NCI-H1436 treated with DMSO at 0.1 percent for 48 hours (cell line): ENCODE measurements at places on chromosomes 2 and 18.

- no peak for DNase-seq
Observed at GRCh38 chr18:37274309-37275236, 291.0 kb downstream of the CELF4 start.

GRCh38 chr2:117785740-117786139 lies 28.8 kb upstream of the DDX18 start:
- peak; percentile 12 for DNase-seq

- DNase-seq = no peak
Observed at GRCh38 chr2:173806761-173807160, 158.4 kb downstream of the SP3 start.

DNA sequence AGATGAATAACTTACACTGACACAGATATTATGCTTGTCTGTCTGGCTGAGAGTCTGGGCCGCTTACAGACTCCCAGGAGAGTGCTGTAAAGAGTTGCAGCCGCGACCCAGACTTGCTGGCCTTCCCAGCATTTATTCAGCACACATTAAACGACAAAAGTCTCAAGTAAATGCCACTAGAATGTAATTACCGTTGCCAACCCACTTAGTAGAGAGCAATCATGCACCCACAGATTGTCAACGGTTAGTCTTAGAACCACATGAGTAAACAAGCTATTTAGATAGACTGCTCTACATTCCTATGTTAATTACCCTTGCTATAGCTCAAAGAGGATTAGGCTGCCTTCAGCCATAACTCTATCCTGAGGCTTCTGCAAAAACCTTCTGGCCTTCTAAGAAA lies 47.8 kb upstream of the C2orf74 start:
- no peak for DNase-seq

DNA sequence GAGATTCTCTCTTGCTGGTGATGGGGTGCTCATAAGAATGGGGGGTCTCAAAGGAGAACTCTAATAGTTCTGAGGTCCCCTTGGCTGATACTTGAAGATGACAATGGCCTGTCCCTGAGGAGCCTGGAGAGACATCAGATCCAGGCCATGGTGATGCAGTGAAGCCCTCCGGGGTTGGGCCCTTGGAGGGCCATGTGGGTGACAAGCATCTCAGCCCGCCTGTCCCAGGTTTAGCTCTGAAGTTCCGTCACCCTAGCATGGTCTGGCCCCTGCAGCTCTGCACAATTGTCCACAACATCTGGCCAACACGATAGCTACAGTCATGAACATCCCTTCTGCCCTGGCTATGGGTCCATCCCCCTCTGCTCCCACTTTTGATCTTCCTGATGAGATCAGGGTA lies 202.8 kb upstream of the HS6ST1 start:
- DNase-seq = no peak

DNA sequence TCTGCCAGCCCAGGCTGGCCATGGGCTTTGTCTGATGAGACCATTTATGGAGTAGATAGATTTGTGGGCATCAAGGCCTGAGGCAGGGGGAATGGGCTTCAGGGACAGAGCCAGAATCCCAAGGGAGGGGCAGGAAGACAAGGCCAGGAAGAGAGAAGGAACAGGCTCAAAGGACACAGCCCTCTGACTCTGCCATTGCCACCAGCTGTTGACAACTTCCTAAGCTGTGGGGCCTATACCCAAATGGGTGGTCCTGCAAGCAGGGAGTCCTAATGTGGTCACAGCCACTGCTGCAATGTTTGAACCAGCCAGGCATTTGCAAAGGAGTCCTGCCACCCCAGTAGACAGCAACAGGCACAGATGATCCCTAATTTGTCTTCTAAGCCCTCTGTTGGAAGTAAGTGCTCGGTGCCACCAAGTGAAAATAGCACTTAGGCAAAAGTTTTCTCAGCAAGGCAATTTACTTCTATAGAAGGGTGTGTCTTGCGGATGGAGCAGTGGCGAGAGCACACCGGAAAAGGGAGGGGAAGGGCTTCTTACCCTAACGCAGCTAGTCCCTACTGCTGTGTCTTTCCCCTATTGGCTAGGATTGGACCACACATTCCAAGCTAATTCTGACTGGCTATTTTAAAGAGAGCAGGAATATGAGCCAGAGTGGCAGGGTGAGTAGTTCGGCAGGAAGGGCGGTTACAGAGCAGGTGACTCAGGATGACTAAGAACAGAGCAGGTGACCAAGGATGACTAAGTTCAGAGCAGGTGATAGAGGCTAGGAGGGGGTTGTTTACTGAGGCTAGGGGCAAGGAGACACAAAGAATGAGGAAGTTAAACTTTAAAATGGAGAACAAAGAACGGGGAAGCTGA lies 47.2 kb downstream of the C1QL2 start:
- DNase-seq = no peak

- DNase-seq = no peak
Observed at GRCh38 chr2:128441341-128442052, 122.8 kb upstream of the HS6ST1 start.

- DNase-seq = no peak
Observed at GRCh38 chr2:43071599-43072550, 154.5 kb downstream of the ZFP36L2 start.

DNA sequence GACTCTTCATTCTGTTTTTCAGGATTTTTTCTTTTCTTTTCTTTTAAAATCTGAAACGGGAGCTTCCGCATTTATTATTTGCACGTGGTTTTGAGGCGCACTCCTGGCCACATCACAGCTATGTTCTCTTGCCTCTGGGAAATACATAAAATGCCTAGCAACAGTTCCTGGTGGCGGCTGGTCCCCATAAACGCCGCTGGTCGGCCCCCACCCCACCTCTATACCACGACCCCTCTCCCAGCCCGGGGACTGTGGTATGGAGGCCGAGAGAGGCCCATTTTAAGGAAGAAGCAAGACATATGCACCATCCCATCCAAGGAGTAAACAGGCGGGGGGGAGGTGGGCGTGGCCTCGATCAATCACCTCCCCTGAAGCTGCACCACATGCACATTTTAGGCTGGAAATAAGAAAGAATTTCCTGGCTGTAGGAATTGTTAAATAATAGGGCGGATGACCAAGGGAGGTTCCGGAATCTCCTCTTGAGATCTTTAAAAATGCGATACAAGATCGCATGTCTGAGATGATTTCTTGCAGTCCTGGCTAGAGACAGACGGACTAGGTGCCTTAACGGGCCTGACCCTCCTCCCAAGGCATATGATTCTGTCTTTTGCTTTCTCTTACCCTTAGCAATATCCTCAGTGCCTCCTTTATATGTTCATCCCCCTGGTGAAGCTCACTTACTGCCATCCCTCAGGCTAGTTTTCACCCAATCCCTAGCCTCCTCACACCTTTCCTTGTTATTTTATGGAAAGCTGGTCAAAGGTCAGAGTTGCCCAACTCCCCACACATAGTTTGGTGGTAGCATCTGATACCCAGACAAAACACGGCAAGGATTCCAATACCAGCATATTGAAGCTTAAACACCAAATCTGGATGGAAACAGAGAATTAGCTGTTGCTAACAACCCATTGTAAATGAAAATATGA lies 82.4 kb downstream of the BCL2 start:
- DNase-seq = no peak

GRCh38 chr2:177651833-177652232 lies 259.3 kb downstream of the AGPS start:
- no peak for DNase-seq

DNA sequence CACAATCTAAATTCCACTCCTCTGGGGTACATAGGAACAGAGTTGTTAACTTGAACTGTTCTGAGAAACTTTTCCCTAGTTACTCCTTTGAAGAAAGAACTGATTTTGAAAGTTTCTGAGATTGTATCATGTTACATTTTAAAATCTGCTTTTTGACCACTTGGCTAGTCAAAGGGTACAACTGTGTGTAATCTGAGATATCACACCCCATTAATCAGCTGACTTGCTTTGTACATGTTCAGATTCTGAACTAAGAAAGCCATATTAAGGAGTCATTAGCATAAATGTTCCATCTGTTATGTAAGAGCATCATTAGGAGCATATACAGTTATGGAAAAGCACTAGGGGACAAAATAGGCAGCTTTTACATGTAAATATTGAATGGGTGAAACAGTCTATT lies 3.8 kb upstream of the WDR35 start:
- DNase-seq = no peak

DNA sequence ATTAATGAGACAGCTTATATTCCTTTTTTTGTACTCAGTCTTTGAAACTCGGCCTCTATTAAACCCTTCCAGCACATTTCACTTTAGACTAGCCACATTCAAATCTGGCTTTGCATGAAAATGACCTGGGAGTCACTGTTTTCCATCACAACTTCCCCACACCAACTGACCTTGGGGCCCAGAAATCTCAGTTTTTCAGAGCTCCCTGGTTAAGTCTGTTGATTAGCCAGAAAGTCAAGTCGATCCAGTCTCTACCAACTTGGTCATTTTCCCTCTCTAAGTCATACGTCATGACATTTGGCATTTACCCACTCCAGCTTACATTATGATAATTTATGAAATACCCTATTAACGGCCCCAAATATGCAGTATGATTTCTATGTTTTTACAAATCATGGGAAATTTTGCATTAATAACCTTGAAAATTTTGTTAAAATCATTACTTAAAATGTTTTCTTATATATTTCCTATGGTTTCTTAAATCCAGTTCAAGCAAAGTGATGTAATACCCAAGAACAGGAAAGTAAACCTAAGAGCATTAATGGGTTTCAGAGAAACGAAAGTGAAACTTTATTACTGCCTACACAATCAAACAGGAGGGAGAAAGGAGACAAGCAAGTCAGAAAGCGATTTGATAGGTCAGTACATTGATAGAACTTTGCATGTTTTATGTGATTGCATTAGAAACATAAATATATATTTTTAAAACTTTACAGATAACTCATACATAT lies 77.1 kb downstream of the SPATS2L start:
- peak; percentile 15 for DNase-seq

DNA sequence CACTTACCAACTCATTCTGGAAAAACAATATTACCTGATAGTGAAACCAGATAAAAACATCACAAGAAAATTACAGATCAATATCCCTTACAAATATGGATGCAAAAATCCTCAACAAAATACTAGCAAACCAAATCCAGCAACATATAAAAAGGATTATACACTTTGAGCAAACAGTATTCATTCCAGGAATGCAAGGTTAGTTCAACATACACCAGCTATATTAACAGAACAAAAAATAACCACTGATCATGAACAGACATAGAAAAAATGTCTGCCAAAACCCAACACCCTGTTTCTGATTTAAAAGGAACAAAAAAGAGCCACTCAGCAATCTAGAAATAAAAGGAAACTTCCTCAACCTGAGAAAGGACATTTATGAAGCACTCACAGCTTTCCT lies 62.1 kb downstream of the TLK1 start:
- DNase-seq = no peak

- no peak for DNase-seq
Observed at GRCh38 chr18:12306752-12307700, 1.0 kb upstream of the TUBB6 start.

DNA sequence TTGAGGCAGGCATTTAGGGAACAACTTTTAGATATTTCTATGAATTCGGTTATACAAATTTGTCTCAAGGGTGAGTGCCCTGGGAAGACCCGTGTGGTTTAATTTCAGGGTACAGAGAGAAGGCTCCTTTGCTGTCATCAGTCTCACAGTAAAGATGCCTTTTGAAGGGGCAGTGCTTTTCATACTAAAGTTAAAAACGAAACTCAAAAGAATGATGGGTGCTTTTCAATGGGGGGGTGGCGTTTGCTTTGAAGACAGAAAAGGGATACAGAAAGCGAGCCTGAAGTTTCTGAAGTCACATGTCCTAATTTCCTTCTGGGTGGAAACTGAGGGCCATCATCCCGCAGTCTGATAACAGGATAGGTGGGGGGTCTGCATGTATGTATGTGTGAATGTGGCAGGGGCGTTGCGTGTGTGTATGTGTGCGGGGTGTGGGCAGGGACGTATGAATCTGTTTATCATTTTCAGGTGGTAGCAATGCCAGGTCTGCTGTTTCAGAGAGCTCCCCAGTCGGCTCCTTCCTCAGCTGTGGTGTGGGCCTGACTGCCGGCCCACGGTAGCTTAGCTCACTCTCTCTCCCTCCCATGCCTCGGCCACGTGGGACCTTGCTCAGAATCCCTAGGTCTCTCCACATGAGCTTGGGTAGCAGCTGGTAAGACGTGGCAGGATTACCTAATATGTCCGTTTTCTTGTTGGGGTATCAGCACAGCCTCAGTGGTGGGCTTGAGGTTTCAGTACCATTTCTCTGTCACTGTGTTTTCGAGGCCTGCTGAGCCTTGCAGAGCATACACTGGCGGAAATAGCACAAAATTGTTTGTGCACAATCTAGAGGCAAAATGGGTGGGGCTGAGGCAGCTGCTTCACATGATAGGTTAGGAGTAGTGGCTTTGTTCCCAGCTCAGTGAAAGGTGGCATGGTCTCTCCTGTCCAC lies 32.7 kb downstream of the ARHGAP25 start:
- DNase-seq = no peak

DNA sequence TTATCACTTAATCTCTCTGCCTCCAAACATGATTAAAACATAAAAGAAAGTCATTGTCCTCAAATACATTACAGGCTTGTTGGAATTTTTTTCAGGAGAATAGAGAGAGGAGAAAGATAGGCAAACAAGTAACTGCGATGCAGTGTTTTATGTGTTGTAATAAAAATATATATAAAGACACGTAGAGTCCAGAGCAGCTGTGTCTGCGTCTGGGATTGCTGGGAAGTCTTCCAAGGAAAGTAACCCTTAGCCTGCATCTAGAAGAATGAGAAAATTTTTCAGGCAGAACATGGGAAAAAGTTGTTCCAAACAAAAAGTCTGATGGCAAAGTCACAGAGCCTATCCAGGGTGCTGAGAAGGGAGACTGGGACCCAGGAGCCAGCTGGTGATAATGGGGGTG lies 91.8 kb upstream of the ST6GAL2 start:
- DNase-seq = no peak

- no peak for DNase-seq
Observed at GRCh38 chr2:239595726-239596125, 194.9 kb upstream of the HDAC4 start.

GRCh38 chr18:70197844-70198243 lies 7.6 kb downstream of the RTTN start:
- DNase-seq = no peak

GRCh38 chr2:209456489-209456888 lies 32.6 kb downstream of the MAP2 start:
- no peak for DNase-seq

GRCh38 chr2:113233593-113234550 lies 44.8 kb downstream of the PAX8 start:
- DNase-seq = no peak

DNA sequence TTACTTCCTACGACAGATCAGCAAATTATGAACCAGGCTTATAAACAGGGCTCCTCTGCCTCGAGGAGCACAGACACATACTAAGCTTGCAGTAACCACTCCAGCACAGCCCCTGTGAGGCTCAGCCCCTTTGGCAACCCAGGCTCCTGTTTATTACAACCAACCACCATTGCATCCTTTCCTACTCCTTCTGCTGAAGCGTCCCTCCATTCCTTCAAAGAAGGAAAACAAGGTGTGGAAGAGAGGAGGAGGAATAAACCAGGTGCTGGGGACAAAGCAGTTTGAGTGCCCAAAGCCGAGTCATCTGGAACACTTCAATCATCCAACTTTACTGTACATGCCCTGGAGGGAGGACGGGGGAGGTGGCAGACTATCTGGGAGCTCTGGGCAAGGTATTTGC lies 87.2 kb upstream of the MGAT4A start:
- no peak for DNase-seq

- no peak for DNase-seq
Observed at GRCh38 chr2:197238043-197238365, 72.6 kb downstream of the ANKRD44 start.

- no peak for DNase-seq
Observed at GRCh38 chr2:73832930-73833329, 4.2 kb downstream of the STAMBP start.

- DNase-seq = no peak
Observed at GRCh38 chr18:34514238-34514637, 195.9 kb upstream of the DTNA start.
